Right atrium auricular region (tissue), 2 donors: ENCODE measurements at places on chromosomes 2 and 18.

- DNase-seq, result no peak
Measured at GRCh38 chr18:35460736-35461161, 37.0 kb downstream of the INO80C start.

- no peak for DNase-seq
Measured at GRCh38 chr2:11661891-11662435, 8.0 kb downstream of the NTSR2 start.

DNA sequence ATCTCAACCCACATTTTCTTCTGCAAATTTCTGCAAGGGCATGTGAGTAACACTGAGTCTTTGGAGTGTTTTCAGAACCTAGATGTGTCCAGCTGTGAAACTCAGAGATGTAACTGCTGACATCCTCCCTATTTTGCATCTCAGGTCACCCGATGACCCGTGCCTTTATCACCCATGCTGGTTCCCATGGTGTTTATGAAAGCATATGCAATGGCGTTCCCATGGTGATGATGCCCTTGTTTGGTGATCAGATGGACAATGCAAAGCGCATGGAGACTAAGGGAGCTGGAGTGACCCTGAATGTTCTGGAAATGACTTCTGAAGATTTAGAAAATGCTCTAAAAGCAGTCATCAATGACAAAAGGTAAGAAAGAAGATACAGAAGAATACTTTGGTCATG lies 8.0 kb downstream of the UGT1A1 start:
- DNase-seq, result no peak

DNA sequence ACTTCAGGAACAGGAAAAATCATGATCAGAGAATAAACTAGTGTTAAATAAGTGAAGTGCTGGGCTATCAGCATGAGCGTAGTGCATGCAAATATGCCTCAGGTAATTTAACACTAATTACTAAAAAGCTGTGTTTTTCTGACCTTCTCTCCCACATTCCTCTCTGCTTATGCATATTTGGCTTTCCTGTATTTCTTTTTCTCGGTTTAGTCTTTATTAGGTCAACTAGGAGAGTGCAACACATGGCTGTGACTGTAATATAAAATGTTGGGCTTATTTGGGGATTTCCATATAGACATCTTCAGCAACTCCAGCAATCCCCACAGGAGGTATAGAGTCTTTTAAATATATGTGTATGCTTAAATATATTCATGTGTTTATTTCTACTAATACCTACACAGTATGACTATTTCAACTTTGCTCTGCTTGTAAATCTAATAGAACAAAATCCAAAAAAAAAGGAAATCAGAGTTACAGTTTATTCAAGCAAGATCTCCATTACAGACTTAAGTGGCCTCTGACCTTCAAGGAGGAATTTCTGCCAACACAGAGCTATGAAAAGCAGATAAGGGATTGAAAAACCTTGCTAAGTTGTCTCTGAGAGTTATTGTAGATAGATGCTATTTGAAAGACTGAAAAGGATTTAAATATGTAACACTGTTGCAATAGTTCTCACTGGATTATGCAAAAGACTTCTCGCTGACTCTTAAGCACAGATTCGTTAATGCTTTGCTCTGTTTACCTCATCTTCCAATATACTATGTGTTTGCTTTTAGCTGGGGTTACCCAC lies 359.5 kb upstream of the RGPD4 start:
- no peak for DNase-seq

- DNase-seq, result no peak
Measured at GRCh38 chr18:54871231-54871630, 43.0 kb downstream of the RAB27B start.

GRCh38 chr18:260547-260946 lies 7.3 kb downstream of the THOC1 start:
- no peak for DNase-seq

- DNase-seq, result no peak
Measured at GRCh38 chr18:56383349-56383748, 255.0 kb downstream of the TXNL1 start.

- DNase-seq, result no peak
Measured at GRCh38 chr2:213002383-213002782, 149.0 kb downstream of the IKZF2 start.

DNA sequence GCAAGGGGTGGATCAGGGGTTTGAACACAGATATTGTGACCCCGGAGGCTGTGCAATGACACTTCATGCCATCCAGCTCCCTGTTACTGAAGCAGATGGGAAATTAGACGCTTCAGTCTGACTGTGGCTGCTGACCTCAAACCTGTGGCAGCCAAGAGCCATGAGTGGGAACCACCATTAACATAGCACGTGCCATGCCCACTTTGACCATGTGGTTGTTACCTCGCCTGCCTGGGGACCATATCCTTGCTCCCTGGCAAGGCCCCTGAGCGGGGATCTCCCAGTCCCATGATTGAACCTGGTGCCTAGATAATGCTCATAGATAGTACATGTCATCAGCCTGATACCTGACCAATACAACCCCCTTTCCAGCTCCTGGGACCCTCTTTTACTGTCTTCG lies 68.9 kb downstream of the CYP26B1 start:
- DNase-seq, result no peak

- no peak for DNase-seq
Measured at GRCh38 chr2:165214093-165214492, 10.2 kb upstream of the SCN3A start.

- no peak for DNase-seq
Measured at GRCh38 chr2:6927186-6927585, 10.0 kb downstream of the RNF144A start.

- no peak for DNase-seq
Measured at GRCh38 chr2:44087714-44088092, 81.0 kb upstream of the PPM1B start.

GRCh38 chr2:166104773-166105172 lies 23.0 kb downstream of the SCN1A start:
- no peak for DNase-seq
